Foreskin keratinocyte (primary cell): ENCODE measurements at places on chromosomes 7 and 10. TPM values are rescaled to one million over a fixed set of nuclear protein-coding genes. Genes with fewer than 3 reads are reported as not detected.

The SLC16A12 gene
- 0.17 and 0.18 TPM in 2 replicates for total RNA-seq

The BPGM gene
- total RNA-seq: 20.6 and 28.0 TPM in 2 replicates

The GLI3 gene
- total RNA-seq: 6.9 and 8.3 TPM in 2 replicates

The PNLIPRP2 gene
- not detected in 2 replicates for total RNA-seq

The COL17A1 gene
- total RNA-seq: 1,970 and 2,423 TPM in 2 replicates

The NRCAM gene
- 8.4 and 20.0 TPM in 2 replicates for total RNA-seq

The CPA4 gene
- 35.4 and 65.2 TPM in 2 replicates for total RNA-seq

The CDHR3 gene
- total RNA-seq: 1.1 and 1.7 TPM in 2 replicates

The LLCFC1 gene
- not detected in 2 replicates for total RNA-seq

The FAM25A gene
- 0.56 TPM in 1 of 2 replicates, not detected in the other for total RNA-seq

The CPA2 gene
- total RNA-seq: 0.17 and 0.32 TPM in 2 replicates

- no peak for DNase-seq
Observed at GRCh38 chr10:102813017-102813541, 24.1 kb downstream of the CYP17A1 start.

DNA sequence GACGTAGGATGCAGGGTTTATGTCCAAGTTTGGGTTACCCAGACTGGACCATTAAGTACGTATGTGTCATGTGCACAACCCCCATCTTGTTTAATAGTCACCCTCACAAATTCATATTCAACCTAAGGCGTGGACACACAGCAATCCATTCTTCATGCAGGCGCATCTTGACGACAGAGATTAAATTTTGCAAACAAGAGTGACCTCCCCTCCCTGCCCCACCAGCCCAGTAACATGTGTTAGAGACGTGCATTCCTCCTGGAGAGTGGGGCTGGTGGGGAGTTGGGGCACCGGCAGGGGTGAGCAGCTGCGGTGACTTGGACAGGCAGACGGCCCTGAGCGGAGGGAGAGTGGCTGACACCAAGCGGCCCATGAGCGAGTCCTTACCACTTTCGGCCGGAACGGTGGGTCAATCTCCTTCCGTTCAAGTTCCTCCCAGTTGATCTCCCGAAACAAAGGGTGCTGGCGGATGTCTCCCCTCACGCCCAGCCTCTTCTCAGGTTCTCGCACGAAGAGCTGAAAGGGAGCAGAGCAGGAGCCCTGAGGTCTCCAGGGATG, 149.6 kb downstream of the PRKCQ start:
- DNase-seq: no peak

DNA sequence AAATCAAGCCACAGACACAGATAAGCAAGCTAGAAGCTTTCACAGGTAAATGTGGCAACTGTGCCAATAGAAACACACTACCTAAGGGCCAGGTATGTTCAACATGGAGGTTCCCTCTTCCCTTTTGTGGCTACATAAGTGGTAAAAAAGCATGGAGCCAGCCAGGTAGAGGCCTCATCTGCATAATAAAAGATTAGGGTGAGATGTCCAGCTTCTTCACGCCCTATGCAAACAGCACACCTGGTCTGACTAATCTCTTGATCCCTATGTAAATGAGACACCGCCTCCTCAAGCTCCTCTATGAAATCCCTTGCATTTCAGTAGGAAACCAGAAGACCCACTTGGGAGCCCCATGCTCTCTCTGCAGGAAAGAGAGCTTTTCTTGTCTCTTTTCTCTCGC, 282.2 kb downstream of the NEBL start:
- no peak for DNase-seq

- no peak for DNase-seq
Observed at GRCh38 chr7:84162584-84162983, 32.0 kb downstream of the SEMA3A start.

- DNase-seq: peak; percentile 26
Observed at GRCh38 chr7:16841681-16842080, 36.9 kb upstream of the AGR2 start.

GRCh38 chr10:97593421-97593820, 3.9 kb downstream of the C10orf62 start:
- DNase-seq: no peak

DNA sequence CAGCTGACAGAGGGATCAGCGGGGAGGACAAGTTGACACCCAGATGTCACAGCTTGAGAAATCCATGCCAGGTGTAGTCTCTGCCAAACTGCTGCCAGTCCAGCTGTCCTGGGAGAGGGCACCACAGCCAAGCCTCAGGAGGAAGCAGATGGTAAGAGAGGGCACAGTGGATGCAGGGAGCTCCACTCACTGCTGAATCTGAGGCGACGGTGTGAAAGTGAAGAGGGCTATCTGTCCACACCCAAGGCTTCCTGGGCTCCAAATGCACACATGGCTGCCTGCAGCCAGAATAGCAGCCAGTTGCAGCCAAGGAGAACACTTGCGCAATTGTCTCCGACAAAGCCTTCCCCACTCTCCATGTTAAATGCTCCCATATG, 502.4 kb downstream of the GRID1 start:
- DNase-seq: no peak

DNA sequence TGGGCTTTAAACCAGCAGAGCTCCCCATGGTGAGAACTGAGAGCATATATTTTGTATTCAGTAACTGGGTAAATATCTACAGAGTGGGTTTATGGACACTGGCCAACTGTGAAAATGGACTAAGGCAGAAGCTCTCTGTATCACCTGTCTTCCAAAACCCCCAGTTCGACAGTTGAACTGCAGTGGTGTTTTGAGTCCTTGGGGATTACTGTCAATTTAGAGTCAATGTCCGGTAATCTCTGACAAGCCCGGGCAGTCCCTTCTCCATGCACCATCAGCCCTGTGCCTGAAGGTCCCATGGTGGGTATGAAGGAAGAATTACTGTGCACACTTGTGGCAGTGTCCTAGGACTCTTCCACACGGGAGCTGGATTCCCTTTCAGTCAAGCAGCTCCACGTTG, 235.0 kb downstream of the CCSER2 start:
- DNase-seq: no peak

DNA sequence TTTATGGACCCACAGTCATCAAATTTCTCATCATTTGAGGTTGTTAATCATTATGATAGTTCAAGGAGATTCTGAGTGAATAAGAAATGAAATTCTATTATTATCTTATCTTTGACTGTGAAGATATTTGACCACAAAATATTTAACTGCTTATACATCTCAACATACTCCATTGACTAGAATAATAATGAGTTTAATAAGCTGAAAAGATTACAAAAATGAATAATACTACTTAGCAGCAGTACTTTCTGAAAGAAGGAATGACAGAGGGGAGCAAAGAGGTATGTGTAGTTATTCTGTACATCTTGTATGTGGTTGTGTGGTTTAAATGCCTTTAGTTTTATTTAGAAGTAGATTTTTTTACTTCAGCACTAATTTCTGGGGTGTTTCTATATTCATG, 214.2 kb downstream of the PRKG1 start:
- no peak for DNase-seq

GRCh38 chr10:114516356-114516755, 112.1 kb upstream of the AFAP1L2 start:
- DNase-seq: no peak

- DNase-seq: peak; percentile 64
Observed at GRCh38 chr7:98394377-98394836, 6.5 kb downstream of the BAIAP2L1 start.

DNA sequence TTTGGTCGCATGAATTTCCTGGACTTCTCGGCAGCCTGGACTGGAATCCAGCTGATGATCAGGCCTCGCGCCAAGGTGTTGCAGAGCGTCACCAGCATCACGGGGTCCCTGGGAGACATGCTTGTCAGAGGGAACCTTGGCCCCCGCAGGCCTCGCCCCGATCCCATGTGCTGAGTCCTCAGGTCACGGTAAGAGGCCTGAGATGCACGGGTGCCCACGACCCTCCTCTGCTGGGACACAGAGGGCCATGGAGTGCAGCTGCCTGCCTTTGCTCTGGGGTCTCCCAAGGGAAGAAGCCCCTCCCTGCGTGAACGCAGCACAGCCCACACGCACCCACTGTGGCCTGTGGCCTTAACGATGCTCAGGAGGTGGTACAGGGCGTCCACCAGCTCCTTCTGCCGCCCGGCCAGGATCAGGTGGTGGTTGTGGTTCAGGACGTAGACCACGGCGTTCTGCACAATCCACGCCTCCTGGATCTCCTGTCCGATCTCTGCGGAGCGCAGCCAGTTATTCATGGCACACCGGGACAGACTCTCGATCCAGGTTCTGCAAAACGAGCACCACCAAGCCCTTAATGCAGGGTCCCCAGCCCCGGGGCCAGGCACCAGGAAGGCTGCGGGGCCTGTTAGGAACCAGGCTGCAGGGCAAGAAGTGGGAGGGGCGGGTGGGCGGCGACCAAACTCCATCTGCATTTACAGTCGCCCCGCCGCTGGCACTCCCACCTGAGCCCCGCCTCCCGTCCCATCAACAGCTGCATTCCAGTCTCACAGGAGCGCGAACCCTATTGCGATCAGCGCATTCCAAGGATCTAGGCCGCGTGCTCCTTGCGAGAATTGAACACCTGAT, 29.4 kb downstream of the CFAP46 start:
- no peak for DNase-seq

- peak; percentile 69 for DNase-seq
Observed at GRCh38 chr10:9012312-9012711, 957.8 kb downstream of the GATA3 start.

DNA sequence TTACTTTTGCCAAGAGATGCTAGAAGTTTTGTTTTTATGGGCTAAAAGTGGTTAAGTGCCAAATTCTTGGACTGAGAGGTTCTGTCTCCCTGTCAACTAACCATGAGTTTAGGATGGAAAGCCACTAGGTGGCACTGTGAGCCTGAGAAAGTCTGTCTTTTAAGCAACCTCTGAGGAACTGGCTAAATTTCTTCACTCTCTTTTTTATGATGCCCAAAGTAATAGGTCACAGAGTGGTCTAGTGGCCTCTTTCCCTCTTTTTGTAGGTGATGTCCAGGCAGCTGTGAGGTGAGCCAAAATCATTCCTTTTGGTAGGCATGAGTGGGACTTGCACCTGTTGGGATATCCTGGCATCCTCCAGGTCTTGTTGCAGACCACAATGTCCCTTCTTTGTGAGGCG, 56.8 kb downstream of the SND1 start:
- peak; percentile 52 for DNase-seq

- DNase-seq: no peak
Observed at GRCh38 chr7:136079478-136079892, 102.3 kb upstream of the MTPN start.

DNA sequence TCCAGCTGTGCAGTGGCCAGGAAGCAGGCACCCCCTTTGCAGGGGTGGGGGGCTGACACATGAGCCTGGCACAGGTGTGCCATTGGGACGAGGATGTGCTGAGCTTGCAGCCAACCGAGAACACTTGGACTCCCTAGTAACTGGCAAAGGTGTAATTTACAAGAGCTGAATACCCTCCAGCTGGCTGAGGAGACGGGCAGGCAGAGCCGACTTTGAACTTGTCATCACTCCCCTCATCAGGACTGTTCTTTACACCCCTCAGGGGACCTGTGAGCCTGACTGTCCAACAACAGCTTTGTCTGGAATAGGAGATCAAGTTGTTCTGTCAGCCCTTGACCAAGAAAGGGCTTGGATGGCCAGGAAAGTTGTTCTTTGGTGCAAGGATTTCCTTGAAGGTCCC, 61.2 kb downstream of the CDH23 start:
- no peak for DNase-seq

DNA sequence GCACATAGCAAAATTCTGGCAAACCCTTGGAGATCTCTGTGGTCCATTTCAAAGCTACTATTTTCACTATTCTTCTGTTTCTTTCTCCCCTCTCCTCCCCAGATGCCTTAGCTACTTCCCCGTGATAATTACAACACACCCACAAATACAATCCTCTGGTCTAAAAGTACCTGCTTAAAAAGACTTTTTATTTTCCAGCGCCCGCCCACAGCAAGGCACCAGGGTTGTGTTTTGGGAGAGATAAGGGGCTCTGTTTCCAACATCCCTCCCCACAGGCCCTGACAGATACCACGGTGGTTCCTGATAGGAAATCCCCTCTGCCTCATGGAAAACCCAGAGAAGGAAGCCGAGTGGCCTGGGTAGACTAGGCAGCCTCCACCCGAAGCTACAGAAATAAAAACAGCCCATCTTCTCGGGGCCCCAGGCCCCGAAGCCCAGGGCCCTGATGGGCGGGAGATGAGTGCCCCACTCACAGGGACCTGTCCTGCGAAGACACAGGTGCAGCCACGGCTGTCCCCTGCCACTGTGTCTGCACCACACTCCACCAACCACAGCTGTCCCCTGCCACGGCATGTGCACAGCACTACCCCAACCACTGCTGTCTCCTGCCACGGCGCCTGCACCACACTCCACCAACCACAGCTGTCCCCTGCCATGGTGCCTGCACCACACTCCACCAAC, 19.7 kb downstream of the CALML5 start:
- DNase-seq: no peak

DNA sequence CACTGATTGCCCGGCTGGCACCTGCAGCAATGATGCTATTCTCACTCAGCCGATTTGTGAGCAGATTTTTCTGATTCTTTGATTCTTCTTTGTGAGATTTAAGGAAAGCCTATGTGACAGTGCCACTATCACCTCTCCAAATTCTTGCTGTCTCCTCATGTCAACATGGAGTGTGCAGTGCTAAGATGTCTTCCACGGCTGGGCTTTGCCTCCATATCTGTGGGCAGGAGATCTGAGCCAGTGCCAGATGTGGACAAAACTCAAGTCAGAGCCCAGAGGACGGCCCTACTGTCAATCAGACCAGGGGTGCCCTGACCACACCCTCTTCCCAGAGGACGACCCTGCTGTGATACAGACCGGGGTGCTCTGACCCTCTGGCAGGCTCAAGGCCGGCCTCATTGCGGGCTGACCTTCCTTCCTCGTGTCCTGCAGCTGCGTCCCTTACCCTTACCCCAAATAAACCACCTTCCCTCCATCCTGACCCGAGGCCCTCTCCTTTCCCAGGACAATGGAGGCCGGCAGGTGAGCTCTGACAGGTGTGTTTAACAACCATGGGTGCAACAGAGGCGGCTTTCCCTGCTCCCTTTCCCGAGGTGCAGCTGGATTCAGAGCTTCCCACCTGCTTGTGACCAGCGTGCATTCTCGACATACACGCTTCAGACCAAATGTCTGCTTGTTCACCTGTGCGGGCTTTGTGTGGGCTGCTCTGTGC, 221.4 kb downstream of the ADARB2 start:
- DNase-seq: no peak

- no peak for DNase-seq
Observed at GRCh38 chr10:43219848-43220247, 47.0 kb downstream of the RASGEF1A start.

- DNase-seq: no peak
Observed at GRCh38 chr7:25263337-25263736, 35.1 kb upstream of the NPVF start.

DNA sequence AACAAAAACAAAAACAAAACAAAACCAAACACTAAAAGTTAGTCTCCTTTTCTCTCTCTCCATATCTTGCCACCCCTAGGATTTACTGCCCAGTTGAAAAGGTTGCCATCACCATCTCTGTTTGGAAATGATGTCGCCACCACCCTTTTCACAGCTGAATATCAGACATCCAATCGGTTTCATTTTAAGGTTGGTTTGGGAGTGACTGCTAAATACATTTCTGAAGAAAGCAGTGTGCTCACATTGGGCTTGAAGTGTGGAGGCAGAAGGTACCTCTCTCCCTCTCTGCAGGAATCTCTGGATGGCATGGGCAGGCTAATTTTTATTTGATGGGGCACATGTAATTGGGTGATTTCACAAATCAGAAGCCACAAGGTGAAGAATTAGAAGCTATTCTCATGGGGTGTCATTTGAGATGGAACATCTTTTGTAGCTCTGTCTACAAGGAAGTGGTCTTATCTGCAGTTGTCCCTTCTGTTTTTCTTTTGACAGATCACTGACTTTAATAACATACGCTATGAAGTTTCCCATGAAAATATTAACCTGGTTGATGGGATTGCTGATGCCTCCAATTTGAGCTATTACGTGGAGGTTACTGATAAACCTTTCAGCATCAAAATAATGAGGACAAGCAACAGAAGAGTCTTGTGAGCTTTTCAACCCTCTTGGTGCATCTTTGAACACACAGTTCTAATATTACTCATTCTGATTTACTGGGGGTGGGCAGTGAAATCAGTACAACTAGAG, 20.1 kb downstream of the MGAM2 start:
- no peak for DNase-seq
